ENCODE measurements at places on chromosomes 12 and 14. TPM values are rescaled to one million over a fixed set of nuclear protein-coding genes. Genes with fewer than 3 reads are reported as not detected.

The SLC10A1 gene
- polyA plus RNA-seq: not detected

DNA sequence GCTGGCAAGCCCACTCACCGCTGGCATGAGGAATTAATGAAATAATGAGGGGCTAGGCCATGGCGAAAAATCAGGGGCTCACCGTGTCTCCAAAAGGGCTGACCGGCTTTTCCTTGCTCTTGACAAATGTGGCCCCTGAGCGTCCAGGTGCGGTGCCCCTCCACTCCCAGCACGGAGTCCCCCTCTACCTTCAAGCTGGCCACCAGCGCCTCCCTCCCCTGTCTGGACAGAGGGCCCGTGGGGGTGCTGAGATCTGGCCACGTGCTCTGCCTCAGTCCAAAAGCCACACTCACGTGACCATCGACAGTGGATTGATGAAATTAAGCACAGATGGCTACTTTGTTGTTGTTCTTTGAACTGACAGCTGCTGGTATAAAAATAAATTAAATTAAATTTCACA, 78.8 kb upstream of the BCL11B start:
- DNase-seq: no peak

The AREL1 gene
- polyA plus RNA-seq: 17.4 TPM

DNA sequence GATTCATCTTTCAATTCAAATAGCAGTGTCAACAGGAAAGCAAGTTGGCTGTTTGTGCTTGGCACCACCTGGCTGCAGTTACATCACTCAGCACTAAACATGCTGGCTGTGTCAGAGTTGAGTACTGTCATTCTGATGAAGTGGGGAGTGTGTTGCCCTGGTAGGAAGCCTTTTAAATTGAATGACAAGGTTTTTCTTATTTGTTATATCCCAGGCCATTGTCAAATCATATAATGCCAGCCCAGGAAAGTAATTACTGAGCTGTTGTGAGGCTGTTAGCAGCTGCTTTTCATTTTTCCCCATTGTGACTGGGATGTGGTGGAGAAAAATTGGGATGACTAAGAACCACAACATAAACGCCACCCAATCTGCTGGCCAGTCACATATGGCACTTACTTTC, 106.5 kb upstream of the PRKD1 start:
- no peak for DNase-seq

The DENND5B gene
- 20.6 TPM for polyA plus RNA-seq

DNA sequence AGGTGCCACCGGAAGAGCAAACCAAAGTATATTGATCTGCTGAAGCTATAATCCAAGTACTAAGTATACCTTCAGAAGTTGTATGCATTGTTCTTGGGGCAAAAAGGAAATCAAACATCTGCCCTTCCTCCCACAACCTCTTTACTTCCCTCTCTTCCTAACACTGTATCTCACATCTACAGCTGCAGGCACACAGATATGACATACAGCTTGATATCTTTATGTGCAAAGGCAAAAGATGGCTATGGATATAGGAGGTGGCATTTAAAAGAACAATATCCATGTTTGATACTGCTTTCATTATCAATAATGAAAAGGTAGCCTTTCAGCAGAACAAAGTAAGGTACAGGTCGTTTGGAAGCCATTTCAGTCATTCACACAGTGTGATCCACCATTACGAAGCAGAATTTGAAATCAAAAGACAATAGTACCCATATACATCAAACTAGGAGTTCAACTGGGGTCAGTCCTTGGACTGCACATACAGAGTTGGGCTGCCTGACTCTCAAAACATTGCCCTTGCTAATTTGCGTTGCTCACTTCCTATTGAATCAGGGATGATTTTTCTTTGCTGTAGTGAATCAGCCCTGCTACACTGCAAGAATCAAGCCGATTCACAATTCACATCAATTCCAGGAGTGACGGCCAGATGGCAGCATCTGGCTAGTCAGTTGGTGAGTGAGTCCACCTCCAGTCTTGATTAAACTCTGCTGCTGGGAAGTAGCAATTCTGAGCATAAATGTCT, 8.9 kb downstream of the ANG start:
- no peak for DNase-seq

DNA sequence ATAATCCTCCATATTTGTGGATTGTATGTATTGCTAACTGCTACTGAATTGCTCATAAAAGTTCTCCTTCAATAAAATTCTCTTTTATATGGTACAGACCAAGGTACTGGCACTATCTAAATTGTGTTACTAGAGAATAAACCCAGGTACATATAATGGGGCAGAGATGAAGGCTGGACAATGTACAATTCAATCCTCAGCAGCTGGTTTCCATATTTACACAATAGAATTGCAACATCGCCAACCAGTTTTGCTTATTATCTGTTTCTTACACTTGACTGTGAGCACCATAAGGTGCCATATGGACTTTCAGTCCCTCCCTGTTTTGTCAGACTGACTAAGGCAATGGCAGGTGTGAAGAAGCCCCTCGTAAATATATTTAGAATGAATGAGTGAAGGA, 18.1 kb downstream of the KITLG start:
- no peak for DNase-seq

DNA sequence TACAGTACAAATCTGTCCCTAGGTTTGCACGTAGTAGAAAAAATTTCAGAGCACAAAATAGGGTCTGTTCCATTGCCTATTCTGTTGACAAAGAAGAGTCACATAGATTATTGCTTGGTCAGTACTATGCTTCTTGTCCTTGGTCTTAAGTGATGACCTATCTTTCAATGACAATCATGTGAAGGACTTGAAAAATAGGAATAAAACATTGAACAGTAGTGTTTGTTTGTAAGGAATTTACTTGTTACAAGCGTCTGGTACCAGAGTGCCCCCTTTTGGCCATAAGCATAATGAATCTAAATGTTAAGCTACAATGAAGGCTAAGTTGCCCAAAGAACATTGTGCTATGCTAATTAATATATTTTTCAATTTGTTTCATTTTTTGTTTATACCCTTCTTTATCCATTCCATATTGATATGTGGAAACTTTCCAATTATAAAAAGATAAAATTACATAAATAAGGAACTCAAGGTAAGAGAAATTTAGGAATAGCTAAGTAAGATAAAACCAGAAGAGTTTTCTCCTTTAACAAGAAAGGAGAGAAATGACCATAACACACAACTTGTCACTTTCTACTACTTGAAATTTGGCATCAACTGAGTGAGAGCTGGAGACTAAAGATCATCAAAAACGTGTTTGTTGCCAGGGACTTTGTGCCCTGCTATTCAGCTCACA, 204.7 kb downstream of the EPS8 start:
- peak; percentile 47 for DNase-seq

GRCh38 chr14:34172173-34172451, 221.2 kb upstream of the EGLN3 start:
- no peak for DNase-seq

Data from forelimb muscle (tissue), 1 donor.